ENCODE measurements at places on chromosomes 3 and 15.

GRCh38 chr3:152706991-152707713 is 127.8 kb upstream of the P2RY1 start:
- no peak for DNase-seq

GRCh38 chr15:70152070-70152480 is 54.4 kb upstream of the TLE3 start:
- DNase-seq = peak; percentile 93

DNA sequence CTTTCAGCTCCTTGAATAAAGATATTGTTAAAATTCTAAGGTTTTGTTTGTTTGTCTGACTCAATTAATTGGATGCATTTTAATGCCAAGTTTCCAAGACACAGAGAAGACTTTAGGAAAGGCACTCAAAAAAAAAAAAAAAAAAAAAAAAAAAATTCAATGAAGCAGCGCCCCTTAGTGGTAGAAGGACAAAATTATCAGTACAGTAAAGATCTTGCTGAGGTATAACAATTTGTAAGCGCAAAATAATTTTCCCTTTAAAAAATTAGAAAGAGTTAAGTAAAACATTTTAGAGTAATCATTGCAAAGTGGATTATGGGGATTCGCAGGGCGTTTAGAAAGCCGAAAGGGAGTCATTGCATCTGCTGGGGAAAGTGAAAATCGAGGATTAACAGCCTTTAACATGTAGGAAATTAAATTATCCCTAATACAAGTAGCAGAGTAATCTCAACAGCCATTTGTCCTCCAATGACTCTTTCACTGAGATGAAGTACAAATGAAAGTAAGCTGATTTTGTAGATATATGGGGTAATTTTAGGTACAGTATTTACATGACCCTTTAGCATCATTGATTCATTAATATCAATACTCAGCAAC is 5.8 kb upstream of the DIS3L start:
- peak; percentile 33 for DNase-seq

DNA sequence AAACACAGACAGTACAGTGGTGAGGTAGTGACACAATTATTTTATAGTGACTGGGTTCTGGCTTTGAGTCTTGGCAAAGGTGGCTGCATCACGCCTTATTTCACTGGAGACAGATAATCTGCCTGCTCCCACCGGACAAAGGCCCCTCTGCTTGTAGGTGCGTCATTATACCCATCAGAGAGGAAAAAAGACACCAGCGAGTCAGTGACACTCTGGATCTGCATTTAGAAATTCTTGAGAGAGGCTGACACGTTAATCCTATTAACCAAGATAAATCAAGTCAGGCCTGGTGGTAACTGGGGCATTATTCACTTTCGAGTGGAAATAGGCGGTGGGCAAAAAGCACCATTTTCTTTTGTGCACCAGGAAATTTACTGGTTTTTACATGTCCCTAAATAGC is 76.2 kb downstream of the NR2F2 start:
- no peak for DNase-seq

DNA sequence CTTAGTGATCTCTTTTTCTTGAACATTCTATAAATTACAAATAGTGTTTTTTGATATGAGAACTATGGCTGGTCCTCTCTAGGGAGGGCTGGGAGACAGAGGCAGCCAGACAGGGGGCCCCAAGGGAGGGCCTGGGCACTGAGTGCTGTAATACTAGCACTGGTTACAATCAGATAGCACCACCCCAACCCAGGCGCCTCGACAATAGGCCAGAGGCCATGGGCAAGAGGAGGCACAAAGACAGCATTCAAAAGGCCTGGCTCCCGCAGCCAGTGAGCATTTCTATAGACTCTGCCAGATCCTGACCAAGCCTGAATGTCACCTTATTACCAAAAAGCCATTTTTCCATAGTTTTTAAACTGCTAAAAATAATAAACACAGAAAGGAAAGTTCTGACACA is 158.5 kb downstream of the THRB start:
- DNase-seq = no peak

DNA sequence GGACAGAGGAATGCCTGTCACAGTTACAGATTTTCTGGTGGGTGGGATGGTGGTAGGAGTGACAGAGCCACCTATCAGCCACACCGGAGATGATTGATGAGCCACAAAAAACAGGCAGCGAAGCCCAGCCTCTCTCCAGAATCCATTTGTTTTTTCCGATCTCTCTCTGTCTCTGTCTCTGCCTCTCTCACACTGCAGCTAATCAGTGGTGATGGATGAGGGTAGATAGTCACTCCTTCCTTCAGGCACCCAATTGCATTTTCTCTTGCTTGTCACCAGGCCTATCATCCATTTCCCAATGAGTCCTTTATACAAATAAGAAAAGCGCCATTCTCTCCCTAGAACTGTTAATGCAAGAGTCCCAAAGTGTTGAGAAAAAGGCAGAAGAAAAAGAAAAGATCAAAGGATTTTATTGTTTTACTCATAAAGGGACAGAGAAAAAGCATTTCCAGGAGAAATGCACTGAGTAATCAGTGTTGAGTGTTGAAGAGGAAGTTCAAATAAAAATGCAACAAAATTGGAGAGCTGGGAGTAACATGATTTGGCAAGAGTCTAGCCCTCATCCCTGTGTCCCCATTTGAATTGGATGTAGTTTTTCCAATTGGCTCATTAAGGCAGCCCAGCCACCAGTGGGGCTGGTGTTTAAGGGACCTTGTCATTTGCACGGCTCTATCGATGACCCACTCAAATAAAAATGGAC is 1089.3 kb downstream of the TUSC7 start:
- DNase-seq = no peak

DNA sequence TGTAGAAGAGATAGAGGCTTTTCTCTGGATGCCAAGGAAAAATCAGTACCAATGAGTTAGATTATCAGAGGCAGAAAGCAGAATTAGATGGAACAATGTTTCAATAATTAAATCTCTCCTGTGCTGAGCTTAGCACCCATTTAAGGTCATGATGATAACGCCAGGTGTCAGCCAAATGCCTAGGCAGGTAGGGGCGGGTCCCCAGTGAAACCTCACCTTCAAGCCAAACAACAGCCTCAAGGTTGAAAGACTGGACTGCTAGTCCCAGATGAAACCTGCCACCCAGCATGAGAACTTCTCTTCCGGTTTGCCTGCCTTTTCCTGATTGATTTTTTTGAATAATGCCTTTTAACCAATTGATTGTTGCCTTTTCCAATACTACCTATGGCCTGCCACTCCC is 363.0 kb downstream of the PLOD2 start:
- no peak for DNase-seq

- no peak for DNase-seq
Observed at GRCh38 chr15:27648359-27648758, 450.8 kb downstream of the OCA2 start.

- DNase-seq = no peak
Observed at GRCh38 chr3:175384569-175384968, 525.4 kb downstream of the NAALADL2 start.

DNA sequence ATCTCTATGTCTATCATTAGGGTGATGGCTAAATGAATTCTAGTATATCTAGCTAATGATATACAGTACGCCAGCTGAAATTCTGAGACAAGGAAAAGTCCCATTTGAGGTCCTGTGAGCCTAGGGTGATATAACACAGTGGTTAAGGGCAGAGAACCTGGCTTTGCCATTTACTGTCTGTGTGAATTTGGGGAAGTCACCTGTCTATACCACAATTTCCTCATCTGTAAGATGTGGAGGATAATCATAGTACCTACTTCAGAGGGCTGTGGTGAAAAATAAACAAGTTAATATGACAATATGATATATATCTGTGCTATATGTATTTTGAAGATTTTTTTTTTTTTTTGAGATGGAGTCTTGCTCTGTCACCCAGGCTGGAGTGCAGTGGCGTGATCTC is 9.8 kb upstream of the ANKDD1A start:
- peak; percentile 7 for DNase-seq

- DNase-seq = no peak
Observed at GRCh38 chr3:143736205-143736997, 111.9 kb downstream of the SLC9A9 start.

GRCh38 chr3:28840976-28841376 is 439.9 kb upstream of the RBMS3 start:
- no peak for DNase-seq

DNA sequence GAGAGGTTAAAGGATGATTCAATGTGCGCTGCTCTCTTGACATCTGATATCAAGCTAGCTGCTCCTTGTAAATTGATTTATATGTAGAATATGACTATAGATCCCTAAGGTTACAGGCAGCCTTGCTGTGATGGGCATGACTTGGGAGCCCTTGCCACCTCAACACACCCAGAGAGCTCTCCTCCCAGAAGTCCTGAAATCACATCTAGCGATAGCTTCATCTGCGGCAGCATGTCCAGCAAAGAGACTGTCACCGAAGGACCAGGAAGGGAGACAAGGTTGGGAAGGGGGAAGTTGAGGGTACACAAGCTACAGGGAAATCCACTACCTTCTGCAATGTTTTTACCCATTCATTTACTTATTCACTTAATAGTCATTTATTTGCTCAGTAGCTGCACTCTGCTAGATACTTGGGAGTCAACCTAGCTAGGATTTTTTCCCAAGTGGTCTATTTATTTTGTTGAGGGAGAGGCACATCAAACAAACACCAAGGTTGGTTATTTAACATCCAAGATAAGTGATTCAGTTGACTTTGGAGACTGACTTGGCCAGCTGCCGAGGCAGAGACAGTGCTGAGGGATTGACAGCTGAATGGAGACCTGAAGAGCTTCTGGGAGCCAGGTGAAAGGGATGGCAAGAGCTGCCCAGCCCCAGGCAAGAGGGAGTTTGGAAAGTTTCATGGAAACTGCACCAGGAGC is 205.8 kb upstream of the IL12A start:
- DNase-seq = no peak

GRCh38 chr3:168066882-168067281 is 28.8 kb downstream of the GOLIM4 start:
- DNase-seq = no peak

DNA sequence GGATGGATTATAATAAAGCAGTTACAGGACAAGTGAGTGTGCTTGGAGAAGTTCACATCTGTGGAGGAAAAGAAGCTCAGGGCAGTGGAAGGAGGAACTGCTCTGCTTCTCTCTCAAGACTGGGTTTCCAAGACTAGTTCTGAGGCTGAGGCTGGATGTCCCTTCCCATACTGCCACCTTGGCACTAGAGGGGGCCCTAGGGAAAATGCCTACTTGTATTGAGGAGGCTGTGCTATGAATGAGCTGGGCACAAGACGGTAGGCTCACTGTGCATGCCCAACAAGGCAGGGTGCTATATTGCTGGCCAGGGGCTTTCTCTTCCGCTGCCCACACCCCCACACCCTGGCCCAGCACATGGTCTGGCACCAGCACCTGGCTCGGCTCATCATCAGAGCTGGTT is 65.2 kb downstream of the SLCO2A1 start:
- peak; percentile 89 for DNase-seq

GRCh38 chr15:88378188-88378637 is 89.0 kb downstream of the MRPL46 start:
- DNase-seq = no peak

GRCh38 chr3:171829841-171830517 is 13.2 kb upstream of the TMEM212 start:
- DNase-seq = peak; percentile 62

- no peak for DNase-seq
Observed at GRCh38 chr3:101340591-101340990, 20.2 kb upstream of the IMPG2 start.

DNA sequence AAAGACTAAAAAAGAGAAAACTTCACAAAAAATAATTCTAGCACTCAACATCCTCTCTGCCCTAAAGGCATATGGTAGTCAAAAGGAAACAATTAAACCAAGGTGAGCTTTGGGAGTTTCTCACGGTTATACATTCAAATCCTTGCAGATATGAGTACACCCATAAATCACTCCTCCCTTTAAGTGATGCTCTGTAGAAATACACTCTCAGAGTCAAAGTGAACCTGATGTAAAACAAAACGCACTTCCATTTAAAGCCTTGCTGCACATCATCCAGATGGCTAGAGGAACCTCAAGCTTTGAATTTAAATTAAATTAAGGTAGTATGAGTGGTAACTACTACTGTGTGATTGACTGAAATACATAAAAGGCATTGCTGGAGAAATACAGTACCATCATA is 36.0 kb upstream of the AADAC start:
- no peak for DNase-seq

GRCh38 chr3:146550743-146551510 is 6.5 kb upstream of the PLSCR1 start:
- peak; percentile 34 for DNase-seq

- peak; percentile 61 for DNase-seq
Observed at GRCh38 chr3:143975554-143976152, 4.0 kb downstream of the DIPK2A start.

DNA sequence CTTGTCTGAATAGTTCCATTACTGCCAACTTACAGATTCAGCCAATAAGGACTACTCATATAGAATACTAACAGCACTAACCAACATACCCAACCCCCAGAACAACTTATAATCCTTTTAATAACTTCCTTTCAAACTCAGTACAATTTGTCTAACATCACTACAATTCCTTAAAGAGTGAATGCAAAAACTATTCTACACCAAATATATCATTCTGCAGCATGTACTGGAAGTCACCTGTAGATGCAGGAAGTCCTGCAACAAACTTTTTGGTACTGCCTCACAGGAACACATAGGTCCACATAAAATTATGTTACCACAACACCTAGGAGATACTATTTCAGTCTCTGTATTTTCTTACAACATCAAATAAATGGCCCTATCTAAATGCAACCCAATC is 2.1 kb downstream of the CCNL1 start:
- no peak for DNase-seq

GRCh38 chr3:43010638-43011037 is 31.5 kb downstream of the GASK1A start:
- no peak for DNase-seq

GRCh38 chr3:132542577-132542976 is 54.5 kb upstream of the ACKR4 start:
- DNase-seq = peak; percentile 14

DNA sequence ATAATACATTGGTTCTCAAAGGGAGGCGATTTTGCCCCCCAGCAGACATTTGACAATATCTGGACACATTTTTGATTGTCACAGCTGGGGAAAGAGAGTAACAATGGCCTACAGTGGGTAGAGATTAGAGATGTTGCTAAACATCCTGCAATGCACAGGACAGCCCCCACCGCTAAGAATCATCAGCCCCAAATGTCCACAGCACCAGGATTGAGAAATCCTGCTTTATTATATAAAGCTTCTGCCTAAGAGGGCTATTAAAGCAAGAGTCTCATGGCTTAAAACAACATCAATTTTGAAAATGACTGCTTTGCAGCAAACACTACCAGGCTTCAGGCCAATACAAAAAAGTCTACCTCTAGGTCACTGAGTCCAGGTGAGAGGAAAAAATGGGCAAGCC is 68.2 kb downstream of the NTRK3 start:
- no peak for DNase-seq
